A549 treated with dexamethasone at 1 μM for 4 hours (cell line): ENCODE measurements at places on chromosomes 5 and 9. TPM values are rescaled to one million over a fixed set of nuclear protein-coding genes. Genes with fewer than 3 reads are reported as not detected.

Gene CARD9
- total RNA-seq, result 0.34 to 1.9 TPM (median 0.99 TPM) in 5 replicates

Gene NDUFAF2
- total RNA-seq, result 65.4 to 88.4 TPM (median 67.0 TPM) in 5 replicates

Gene LHX6
- 2.9 to 3.7 TPM (median 3.2 TPM) in 5 replicates for total RNA-seq

Gene TAF1L
- 0.01 TPM in 2 of 5 replicates, not detected in the others for total RNA-seq

Gene MINAR2
- not detected in 5 replicates for total RNA-seq

Gene FEM1C
- total RNA-seq, result 6.8 to 8.7 TPM (median 7.7 TPM) in 5 replicates

Gene SMARCA2
- total RNA-seq, result 21.8 to 29.9 TPM (median 26.0 TPM) in 5 replicates

Gene MRRF
- total RNA-seq, result 63.0 to 72.8 TPM (median 69.1 TPM) in 5 replicates

Gene CD72
- total RNA-seq, result 0.18 to 0.42 TPM (median 0.29 TPM) in 4 of 5 replicates, not detected in the other

Gene LEAP2
- total RNA-seq, result 0.48 to 0.98 TPM (median 0.75 TPM) in 5 replicates

Gene MAN2A1
- total RNA-seq, result 9.9 to 17.5 TPM (median 16.4 TPM) in 5 replicates

Gene CDH18
- total RNA-seq, result not detected in 5 replicates

Gene SLC6A19
- 0.32 to 0.66 TPM (median 0.64 TPM) in 5 replicates for total RNA-seq

Gene SLC35D2
- 16.5 to 23.0 TPM (median 22.0 TPM) in 5 replicates for total RNA-seq

Gene PCDHGB2
- total RNA-seq, result 0.05 to 0.16 TPM (median 0.11 TPM) in 5 replicates

Gene SPINK5
- not detected in 5 replicates for total RNA-seq

Gene ERCC8
- total RNA-seq, result 11.0 to 17.5 TPM (median 13.9 TPM) in 5 replicates

Gene MARCHF3
- 0.39 to 1.3 TPM (median 0.97 TPM) in 5 replicates for total RNA-seq

Gene MFAP3
- 20.0 to 31.9 TPM (median 31.3 TPM) in 5 replicates for total RNA-seq

Gene CSF2
- total RNA-seq, result 0.14 to 0.21 TPM (median 0.16 TPM) in 3 of 5 replicates, not detected in the others

Gene CARTPT
- total RNA-seq, result not detected in 5 replicates

Gene PCA3
- total RNA-seq, result not detected in 5 replicates

Gene PAEP
- 0.14 to 0.45 TPM (median 0.36 TPM) in 5 replicates for total RNA-seq

Gene AJM1
- total RNA-seq, result 3.2 to 4.8 TPM (median 4.3 TPM) in 5 replicates

Gene CYSRT1
- total RNA-seq, result 3.6 to 5.1 TPM (median 4.6 TPM) in 5 replicates

Gene FOXB2
- total RNA-seq, result not detected in 5 replicates

Gene PCDHB9
- 0.02 to 0.07 TPM in 2 of 5 replicates, not detected in the others for total RNA-seq

Gene PCDHGB4
- 0.50 to 1.2 TPM (median 0.97 TPM) in 5 replicates for total RNA-seq

Gene ORM2
- not detected in 5 replicates for total RNA-seq

Gene LCN1
- 0.14 to 0.30 TPM (median 0.21 TPM) in 4 of 5 replicates, not detected in the other for total RNA-seq

Gene AOPEP
- 118 to 146 TPM (median 132 TPM) in 5 replicates for total RNA-seq

Gene TMEFF1
- 0.59 to 1.3 TPM (median 0.95 TPM) in 5 replicates for total RNA-seq

Gene RIC1
- total RNA-seq, result 9.8 to 15.5 TPM (median 13.9 TPM) in 5 replicates

Gene NADK2
- total RNA-seq, result 10.1 to 14.5 TPM (median 11.9 TPM) in 5 replicates

Gene SHC3
- 0.17 to 0.39 TPM (median 0.22 TPM) in 5 replicates for total RNA-seq

Gene SLU7
- 36.7 to 67.9 TPM (median 42.0 TPM) in 5 replicates for total RNA-seq

Gene TNFSF15
- 0.06 to 0.11 TPM (median 0.07 TPM) in 5 replicates for total RNA-seq

Gene FRMPD1
- 0.03 to 0.07 TPM (median 0.06 TPM) in 5 replicates for total RNA-seq

Gene AGXT2
- not detected in 5 replicates for total RNA-seq

Gene RANBP17
- total RNA-seq, result 1.6 to 2.8 TPM (median 2.4 TPM) in 5 replicates

Gene RPS14
- total RNA-seq, result 2,222 to 2,838 TPM (median 2,317 TPM) in 5 replicates

Gene OGN
- total RNA-seq, result not detected in 5 replicates

Gene MTAP
- total RNA-seq, result 4.1 to 21.2 TPM (median 5.5 TPM) in 5 replicates

Gene WNT8A
- total RNA-seq, result not detected in 5 replicates

Gene SPATA31A3
- not detected in 5 replicates for total RNA-seq

Gene RGMB
- total RNA-seq, result 6.0 to 8.0 TPM (median 7.5 TPM) in 5 replicates

Gene UGCG
- total RNA-seq, result 24.7 to 30.8 TPM (median 28.0 TPM) in 5 replicates

Gene SWI5
- 40.0 to 45.3 TPM (median 42.0 TPM) in 5 replicates for total RNA-seq

Gene MVB12B
- 5.8 to 8.1 TPM (median 7.4 TPM) in 5 replicates for total RNA-seq

Gene PRRC1
- 40.9 to 61.5 TPM (median 61.0 TPM) in 5 replicates for total RNA-seq

Gene CCDC152
- total RNA-seq, result 0.06 TPM in 1 of 5 replicates, not detected in the others

Gene KIAA1958
- total RNA-seq, result 1.5 to 3.0 TPM (median 2.7 TPM) in 5 replicates

Gene PLAC8L1
- 0.21 to 0.38 TPM (median 0.27 TPM) in 3 of 5 replicates, not detected in the others for total RNA-seq

Gene PPP2R2B
- total RNA-seq, result 0.08 to 0.15 TPM (median 0.12 TPM) in 4 of 5 replicates, not detected in the other

Gene STING1
- 0.74 to 1.1 TPM (median 0.77 TPM) in 5 replicates for total RNA-seq

Gene GLRA1
- not detected in 5 replicates for total RNA-seq
